ENCODE measurements at places on chromosomes 5 and 9.

GRCh38 chr5:146025114-146025680 is 80.2 kb downstream of the PLAC8L1 start:
- DNase-seq = no peak

GRCh38 chr5:123753937-123754891 is 242.2 kb downstream of the CSNK1G3 start:
- no peak for DNase-seq

GRCh38 chr9:129886226-129887174 is 51.2 kb downstream of the USP20 start:
- no peak for DNase-seq

DNA sequence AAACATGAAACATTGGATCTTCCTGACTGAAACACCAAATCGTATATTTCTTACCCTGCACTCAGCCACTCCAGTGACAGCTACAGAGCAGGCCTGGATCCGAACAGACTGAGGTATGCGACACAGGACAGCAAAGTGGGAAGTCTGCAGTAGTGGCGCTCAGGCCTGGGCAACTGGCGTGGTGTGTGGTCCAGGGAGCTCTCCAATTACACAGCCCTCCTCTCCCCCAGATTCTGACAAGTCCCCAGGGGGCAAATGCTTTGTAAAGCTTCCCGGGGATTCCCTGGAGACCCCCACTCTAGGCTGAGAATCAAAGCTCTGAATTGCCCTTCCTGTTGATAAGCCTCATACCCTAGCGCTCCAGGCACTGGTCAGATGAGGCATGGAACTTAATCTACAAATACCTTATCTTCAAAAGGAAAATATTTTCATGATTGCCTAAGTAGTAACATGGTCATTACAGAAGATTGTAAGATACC is 104.8 kb upstream of the ERCC6L2 start:
- DNase-seq = no peak

GRCh38 chr5:120765189-120765588 is 301.1 kb downstream of the PRR16 start:
- no peak for DNase-seq

DNA sequence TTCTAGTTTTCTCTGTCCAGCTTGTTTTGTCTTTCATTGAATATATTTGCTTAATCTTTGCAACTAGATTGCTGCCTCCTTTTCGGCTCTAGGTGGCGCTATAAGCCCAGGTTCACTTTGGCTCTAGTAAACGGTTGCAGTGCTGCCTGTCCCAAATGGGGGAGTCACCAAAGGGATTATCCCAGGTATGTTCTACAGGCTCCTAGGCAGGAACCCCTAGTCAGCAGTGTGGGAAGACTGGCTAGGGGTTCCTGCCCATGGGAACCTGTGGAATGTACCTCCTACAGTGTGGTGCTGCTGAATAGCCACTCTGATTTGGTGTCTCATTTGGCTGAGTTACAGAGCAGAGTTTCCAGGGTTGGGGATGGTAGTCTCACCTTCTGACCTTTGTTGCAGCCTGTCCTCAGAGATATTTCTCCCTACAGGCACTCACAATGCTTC is 85.2 kb downstream of the ARSB start:
- DNase-seq = no peak

- DNase-seq = no peak
Observed at GRCh38 chr5:65791712-65792673, 70.0 kb downstream of the NLN start.

GRCh38 chr5:168031614-168032013 is 259.8 kb upstream of the WWC1 start:
- DNase-seq = no peak

- no peak for DNase-seq
Observed at GRCh38 chr5:112006721-112007120, 249.7 kb upstream of the NREP start.

DNA sequence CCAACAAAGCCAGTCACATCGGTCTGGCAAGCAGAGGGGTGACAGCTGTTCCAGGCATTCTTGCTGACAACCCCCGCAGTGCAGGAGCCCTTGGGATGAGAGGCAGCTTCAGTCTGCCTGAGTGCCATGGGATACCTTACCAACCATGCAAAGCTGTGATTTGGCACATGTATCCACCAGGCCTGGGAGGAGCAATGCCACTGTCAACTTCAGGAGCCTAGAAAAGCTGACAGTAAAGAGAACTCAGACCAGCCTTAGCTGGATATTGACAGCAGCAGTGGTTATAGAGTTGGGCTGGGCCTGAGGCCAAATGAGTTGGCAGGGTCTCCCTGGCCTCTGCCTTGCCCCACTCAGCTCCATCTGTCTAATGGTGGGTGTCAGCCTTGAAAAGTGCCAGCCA is 10.1 kb upstream of the PLPPR1 start:
- DNase-seq = no peak

DNA sequence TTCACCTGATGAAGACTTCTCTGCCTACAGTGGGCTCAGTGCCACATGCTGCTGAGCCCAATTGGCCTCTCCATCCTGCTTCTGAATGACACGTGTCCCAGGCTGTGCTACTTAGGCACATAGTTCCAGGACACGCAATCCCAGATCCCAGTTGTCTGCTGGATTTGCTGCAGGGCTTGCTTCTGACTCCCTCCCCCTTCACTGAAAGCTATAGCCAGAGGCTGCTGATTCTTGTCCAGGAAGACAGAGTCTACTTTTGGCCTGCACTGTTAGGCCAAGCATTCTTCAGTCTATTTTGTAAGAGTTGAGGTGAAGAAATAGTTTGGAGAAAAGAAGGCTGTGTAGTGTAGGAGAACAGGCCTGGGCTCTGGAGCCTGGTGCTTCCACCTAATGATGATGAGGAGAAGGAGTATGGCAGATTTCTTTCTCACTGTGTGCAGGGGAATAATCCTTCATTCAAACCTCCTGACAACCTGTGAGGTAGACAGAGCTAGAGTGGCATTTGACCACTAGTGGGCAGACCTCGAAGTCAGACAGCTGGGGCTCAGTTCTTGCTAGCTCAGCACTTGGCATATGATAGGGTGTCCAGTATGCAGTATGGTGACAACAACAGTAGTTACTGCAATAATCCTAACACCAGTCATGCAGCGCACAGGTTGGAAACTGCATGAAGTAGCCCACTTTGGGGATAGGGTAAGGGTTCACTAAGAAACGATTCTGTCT is 19.5 kb upstream of the ASPN start:
- DNase-seq = no peak

- DNase-seq = no peak
Observed at GRCh38 chr9:36023260-36024048, 13.3 kb upstream of the RECK start.

GRCh38 chr9:133576031-133576874 is 32.9 kb downstream of the FAM163B start:
- DNase-seq = no peak

- no peak for DNase-seq
Observed at GRCh38 chr5:141483902-141484301, 928 bp upstream of the PCDHGC4 start.

DNA sequence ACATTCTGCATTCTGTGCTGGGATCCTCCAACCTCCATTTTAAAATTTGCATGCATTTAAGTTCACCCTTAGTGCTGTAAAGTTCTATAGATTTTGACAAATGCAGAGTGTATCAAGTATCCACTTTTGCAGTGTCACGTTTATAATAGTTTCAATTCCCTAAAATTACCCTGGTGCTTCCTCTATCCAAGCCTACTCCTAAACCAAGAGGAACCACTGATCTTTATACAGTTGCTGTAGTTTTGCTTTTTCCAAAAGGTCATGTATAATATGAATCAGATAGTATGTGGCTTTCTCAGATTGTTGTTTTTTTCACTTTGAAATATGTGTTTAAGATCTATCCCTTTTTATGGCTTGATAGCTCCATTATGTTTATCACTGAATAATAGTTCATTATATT is 468.4 kb upstream of the CDH6 start:
- no peak for DNase-seq

GRCh38 chr5:139148986-139149385 is 49.2 kb downstream of the SIL1 start:
- DNase-seq = no peak

- DNase-seq = no peak
Observed at GRCh38 chr5:177066224-177066623, 20.5 kb upstream of the FGFR4 start.

- no peak for DNase-seq
Observed at GRCh38 chr5:81230416-81230815, 2.7 kb upstream of the CKMT2 start.

GRCh38 chr5:66981266-66982055 is 215.1 kb downstream of the CD180 start:
- no peak for DNase-seq

GRCh38 chr5:101045689-101046088 is 142.6 kb upstream of the ST8SIA4 start:
- no peak for DNase-seq

- DNase-seq = no peak
Observed at GRCh38 chr9:89408628-89409101, 89.2 kb downstream of the SEMA4D start.

GRCh38 chr5:142170254-142170953 is 61.8 kb downstream of the NDFIP1 start:
- DNase-seq = no peak

DNA sequence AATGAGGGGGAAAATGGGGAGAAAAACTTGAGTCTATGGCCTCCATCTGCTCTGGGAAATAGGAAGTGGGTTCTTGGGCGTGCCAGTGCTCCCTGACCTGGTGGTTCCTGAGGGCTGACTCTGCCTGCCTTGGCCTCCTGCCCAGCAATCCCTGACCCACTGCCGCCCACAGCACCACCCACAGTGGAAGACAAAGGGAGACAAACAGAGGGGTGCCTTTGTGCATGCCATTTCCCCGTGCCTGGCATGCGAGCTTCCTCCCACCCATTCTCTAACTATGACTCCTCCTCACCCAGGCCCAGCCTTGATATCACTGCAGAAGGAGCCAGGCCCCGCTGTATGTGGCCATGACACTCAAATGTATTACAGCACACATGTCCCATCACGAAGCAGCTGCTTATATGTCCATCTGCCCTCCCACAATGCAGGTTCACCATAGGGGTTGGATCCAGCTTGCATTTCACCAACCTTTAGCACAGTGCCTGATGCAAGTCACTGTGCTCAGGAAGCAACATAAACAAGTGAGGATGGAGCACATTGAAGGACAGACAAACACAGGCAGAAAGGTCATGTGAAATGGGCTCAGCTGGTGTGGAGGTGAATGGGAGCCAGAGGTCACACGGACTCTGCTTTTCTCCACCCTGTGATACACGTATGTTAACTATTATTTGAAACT is 84.4 kb downstream of the ADRB2 start:
- no peak for DNase-seq

GRCh38 chr5:132369474-132370180 is at the start of gene SLC22A5:
SLC22A5 (plus strand) TSS chr5:132369710; CDS start chr5:132369973, 263 bp downstream.
- DNase-seq = peak; percentile 52

GRCh38 chr5:170425731-170426130 is 36.6 kb upstream of the KCNMB1 start:
- no peak for DNase-seq

- DNase-seq = no peak
Observed at GRCh38 chr5:136206361-136206760, 13.4 kb upstream of the SMIM32 start.

GRCh38 chr9:96085491-96086143 is 210.1 kb downstream of the ERCC6L2 start:
- DNase-seq = no peak

GRCh38 chr9:110293248-110293647 is 36.9 kb upstream of the TXN start:
- no peak for DNase-seq

GRCh38 chr5:145689235-145689634 is 145.9 kb downstream of the PRELID2 start:
- DNase-seq = no peak

GRCh38 chr9:16954040-16954439 is 83.6 kb upstream of the BNC2 start:
- DNase-seq = peak; percentile 35

GRCh38 chr5:78691084-78691960 is 42.8 kb upstream of the LHFPL2 start:
- DNase-seq = no peak

DNA sequence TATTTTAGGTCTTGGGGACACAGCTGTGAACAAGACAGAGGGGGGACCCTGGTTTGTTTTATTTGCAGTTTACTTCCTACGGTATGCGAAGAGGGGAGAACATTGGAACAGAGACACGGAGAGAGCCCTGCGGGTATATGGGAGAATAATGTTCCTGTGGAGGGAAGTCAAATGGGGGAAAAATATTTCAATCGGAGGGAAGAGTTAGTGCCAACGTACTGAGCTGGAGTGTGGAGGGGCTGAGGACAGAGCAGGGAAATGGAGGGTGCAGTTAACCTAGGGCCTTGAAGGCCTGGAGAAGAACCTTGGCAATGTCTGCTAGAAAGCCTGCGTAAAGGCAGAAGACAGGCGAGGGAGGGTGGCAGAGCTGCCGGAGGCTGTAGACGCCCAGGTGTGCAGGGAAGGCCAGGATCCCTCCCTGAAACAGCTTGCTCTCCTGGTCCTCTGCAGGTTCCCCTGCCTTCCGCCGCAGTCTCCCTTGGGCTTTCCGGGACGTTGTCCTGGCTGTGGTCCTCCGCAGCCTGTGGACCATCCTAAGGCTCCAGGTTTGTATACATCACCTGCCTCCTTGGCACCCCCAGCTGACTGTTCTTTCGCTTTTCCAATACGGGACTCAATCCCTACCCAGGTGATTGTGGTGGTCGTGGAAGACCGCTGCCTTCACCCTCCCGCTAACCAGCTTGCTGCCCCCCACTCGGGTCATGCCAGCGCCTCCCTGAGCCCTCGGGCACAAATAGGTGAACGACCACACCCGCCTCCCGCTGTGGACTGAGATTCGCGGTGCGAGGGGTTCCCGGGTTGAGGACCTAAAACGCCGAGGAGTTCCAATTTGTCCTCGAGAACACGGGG is 1.9 kb upstream of the RACK1 start:
- DNase-seq = no peak

DNA sequence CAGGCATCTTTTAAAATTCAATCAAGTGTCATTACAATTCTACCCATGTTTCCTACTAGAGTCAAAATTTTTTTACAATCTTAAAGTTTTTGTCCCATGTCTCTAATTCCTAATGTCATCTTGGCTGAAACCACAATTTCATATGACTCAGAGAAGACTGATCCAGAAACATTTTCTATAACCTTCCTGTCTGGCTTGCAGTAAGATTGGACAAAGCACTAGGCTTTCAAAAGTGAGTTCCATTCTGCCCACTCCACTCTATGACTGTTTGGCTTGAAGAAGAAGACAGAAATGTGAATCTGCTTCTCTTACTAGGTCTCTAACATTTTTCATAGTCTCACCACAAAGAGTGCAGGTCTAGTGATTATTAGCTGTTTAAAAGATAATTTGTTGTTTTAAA is 88.8 kb downstream of the NR3C1 start:
- DNase-seq = no peak

DNA sequence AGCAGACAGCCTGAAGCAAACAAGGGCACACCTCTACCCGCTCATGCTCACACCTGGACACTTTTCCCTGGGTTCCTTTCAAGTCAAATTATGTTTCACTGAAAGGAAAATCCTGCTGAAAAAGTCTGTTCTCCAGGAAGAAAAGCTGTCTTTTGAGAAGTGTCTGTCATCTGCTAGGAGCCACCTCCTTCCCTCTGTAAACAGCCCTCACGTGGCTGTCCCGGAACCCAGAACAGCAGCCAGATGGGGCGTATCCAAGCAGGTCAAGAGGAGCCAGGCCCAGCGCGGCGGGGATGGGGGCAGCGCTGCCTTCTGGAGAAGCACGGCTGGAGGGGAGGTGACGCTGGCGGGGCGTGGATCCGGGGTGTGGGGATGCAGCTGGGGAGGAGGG is at the start of gene PNPLA7:
Gene PNPLA7, minus strand, starts transcription at position 172 of the 391 bp plus-strand sequence. CDS start 205 bp downstream, outside the sequence.
- DNase-seq = peak; percentile 76

GRCh38 chr5:156522651-156523529 is 195.9 kb downstream of the SGCD start:
- DNase-seq = no peak

GRCh38 chr5:171762903-171763302 is 22.7 kb upstream of the SMIM23 start:
- no peak for DNase-seq

- no peak for DNase-seq
Observed at GRCh38 chr5:856531-857425, 6.0 kb upstream of the ZDHHC11 start.

All from right renal pelvis (tissue), 4 donors.